ENCODE measurements at places on chromosomes 1 and 21. TPM values are rescaled to one million over a fixed set of nuclear protein-coding genes. Genes with fewer than 3 reads are reported as not detected.

TACSTD2 gene
- total RNA-seq = 0.14 TPM

ETV3L gene
- total RNA-seq = not detected

CCDC185 gene
- not detected for total RNA-seq

LCE1C gene
- total RNA-seq = not detected

All from Right ventricle myocardium inferior (tissue), 1 donor.